H54 (cell line): ENCODE measurements at places on chromosomes 7 and 10.
A peak's percentile ranks its signal among the peaks of the same experiment; 100 is the strongest.

DNA sequence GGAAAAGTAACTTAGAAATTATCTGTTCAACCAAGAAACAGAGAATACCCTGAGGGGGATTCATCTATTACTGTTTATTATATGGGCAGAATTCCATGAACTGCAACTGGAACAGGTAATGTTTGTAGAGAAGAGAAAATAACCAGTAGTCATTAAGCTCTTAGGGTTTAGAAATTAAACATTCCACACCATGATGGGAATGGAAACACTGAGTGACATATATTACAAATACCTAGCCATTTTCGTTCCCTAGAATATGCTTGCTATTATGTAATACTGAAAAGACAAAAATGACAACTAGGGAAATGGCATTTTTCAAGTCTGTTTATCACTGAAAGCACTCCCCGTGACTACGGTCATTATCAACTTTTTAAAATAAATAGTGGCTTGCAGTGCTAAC lies 1007.4 kb downstream of the GATA3 start:
- no peak for DNase-seq

DNA sequence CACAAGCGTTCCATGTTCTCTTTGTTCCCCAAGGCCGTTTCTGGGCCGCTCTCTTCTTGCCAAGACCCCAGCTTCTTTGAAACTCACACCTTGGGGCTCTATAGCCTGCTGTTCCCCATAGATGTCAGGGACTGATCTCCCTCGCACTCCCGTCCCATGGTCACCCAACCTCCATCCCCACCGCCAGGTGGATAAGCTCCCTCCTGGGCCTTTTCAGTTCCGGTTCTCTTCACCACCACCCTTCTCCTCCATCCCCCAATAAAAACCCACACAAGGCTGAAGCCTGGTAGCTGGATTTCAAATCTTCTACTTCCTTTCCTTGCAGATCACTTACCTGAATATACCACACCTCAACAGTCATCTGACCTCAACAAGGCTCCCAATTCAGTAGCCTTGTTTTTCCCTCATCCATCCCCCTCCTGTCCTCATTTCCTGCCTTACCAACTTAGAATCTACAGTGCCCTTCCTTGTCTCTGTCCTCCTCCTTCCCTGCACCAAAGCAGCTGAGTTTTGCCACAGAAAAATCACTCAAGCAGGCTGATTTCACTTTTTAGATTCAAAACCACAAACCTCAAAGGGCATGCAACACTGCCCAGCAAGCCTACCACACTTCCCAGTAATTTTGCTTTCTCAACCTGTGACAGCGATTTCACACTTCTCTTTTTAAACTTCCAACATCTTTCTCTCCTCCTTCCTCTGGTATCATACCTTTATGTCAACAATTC lies 7.7 kb downstream of the SLC37A3 start:
- DNase-seq: no peak

DNA sequence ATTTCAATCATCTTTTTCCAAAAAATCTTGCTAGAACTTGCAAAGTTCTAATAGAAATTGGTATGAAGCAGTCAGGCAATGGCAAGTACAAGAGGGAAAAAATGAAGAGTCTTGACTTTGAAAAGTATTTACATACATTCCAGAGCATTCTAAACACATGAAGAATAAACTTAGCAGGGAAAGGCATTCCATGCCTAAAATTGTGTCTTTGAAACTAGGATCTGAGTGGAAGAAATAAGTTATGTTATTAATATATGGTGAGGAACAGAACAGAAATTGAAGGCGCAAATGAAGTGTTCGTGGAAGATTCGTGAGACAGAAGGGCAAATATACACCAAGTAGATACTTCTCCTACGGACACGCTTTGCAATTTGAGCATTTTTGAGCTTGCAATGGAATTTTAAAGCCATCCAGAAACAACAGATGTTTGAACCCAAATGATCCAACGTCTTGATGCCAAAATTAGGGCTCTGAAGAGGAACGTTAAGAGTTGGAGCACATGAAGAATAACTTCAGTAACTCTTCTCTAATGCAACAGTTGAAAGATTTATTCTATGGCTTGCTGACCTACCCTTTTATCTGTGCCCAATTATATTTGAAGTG lies 40.6 kb upstream of the SEPTIN7 start:
- no peak for DNase-seq

- DNase-seq: no peak
These were observed 68.1 kb downstream of the LYZL1 start for GRCh38 chr10:29356931-29357330.

DNA sequence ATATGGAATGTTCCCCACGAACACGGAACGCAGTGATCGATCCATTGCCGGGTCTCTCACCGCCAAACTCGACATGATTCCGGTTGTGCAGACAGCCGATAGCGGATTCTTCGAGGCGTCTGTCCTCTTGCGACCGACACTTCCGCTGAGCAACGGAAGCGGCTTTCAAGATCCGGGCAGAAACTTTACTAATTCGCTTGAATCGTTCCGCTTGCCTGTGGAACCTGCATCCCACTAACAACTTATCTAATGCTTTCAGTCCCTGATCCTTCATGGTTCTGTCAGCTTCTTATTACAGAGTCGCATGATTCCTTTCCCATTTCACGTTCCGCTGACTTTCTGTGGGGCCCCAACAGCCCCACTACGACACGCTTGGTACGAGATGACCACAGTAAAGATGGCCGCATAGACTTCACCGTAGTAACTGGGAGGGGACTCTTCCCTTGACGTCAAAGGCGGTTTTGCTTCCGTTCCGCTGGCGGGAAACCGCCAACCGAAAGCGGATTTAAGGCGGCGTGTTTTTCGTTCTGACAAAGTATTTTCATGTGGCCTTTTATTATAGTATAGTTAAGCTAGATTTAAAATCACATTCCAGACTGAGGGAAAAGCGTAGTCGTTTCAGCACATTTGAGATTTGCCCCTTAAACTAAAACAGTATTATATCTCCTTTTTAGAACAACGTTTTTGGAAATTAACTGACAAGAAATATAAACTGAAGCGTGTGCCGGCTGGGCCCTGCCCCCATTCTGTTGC lies at the start of gene CSTF2T:
Gene CSTF2T (minus strand): TSS at position 121 of the 753 bp plus-strand sequence. CDS start 46 bp downstream, at position 75.
- DNase-seq: peak; percentile 29

DNA sequence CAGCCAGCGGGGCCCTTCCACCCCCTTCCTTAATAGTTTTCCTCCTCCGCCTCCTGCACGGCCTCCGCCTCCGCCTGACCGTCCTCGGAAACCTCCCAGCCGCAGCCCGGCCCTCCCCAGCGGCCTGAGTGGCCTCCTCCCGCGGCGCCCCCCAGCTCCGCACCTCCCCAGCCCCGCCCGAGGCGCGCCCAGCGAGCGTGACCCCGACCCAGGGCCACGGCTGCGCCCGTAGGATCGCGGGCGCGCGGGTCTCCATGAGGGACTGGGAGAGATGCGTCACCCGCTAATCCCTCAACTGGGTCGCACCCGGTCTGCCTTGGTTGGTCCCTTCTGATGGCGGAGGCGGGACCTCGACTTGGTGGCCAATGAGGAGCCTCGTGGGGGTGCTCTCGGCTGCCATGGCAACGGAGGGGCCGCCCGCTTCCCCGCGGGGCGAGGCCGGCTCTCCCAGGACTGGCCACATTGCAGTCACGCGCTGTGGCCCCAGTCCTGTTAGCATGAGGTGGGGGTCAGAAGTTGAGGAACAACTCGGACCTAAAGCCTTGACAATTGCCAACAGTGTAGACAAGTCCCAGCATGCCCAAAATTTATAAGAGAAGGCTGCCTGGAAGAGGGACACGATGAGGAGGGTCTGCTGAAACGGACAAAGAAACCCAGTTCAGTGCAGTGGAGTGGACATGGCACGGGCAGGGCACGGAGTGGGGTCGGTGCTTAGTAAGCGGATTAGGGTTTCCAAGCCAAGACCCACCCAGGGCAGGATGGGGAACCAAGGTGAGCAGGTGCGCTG lies 24.3 kb downstream of the DDIT4 start:
- DNase-seq: peak; percentile 98

DNA sequence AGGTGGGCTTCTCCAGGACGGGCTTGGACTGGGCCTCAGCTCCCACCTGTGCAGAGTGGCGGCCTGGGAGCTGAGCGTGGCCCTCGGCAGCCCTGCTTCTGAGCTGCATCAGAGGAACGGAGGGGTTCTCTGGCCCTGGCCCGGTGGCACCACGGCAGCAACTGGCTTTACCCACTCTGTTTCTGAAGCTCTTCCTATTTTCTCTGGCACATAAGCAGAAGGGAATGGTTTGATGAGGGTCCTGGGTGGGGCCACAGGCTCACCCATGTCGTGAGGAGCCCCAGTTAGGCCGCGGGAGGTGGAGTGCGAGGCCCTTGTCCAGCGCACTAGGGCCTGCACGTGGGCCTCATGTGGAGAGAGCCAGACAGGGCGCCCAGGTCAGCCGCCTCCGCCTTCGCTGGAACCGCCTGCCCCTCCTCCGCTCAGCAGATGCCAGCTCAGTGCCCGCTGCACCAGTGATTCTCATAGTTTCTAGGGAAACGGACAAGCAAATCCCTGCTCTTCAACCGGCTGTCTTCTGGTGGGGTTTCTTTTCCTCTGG lies 284.0 kb downstream of the CELF2 start:
- DNase-seq: no peak

GRCh38 chr10:71015674-71016073 lies 127.3 kb upstream of the PCBD1 start:
- DNase-seq: no peak
